ENCODE measurements at places on chromosomes 2 and 18. TPM values are rescaled to one million over a fixed set of nuclear protein-coding genes. Genes with fewer than 3 reads are reported as not detected.

EVX2 gene
- total RNA-seq, result not detected

ILKAP gene
- total RNA-seq, result 13.6 TPM

ANKRD39 gene
- 10.5 TPM for total RNA-seq

SH3BP4 gene
- 20.0 TPM for total RNA-seq

FANCL gene
- total RNA-seq, result 5.0 TPM
